Urinary bladder (tissue), 4 donors: ENCODE measurements at places on chromosomes 12 and 14. TPM values are rescaled to one million over a fixed set of nuclear protein-coding genes. Genes with fewer than 3 reads are reported as not detected.

Gene PFKM
- 46.6 TPM for total RNA-seq

Gene METTL3
- total RNA-seq, result 64.4 TPM

Gene LETMD1
- total RNA-seq, result 61.4 TPM

Gene CELA1
- not detected for total RNA-seq

Gene SLC39A5
- total RNA-seq, result not detected

Gene DLGAP5
- 23.4 TPM for total RNA-seq

Gene ANG
- 7.8 TPM for total RNA-seq
